ENCODE measurements at places on chromosomes 4 and X.

- DNase-seq = peak; percentile 49
These were observed 478.0 kb downstream of the KCNIP4 start for GRCh38 chr4:21470535-21470934.

DNA sequence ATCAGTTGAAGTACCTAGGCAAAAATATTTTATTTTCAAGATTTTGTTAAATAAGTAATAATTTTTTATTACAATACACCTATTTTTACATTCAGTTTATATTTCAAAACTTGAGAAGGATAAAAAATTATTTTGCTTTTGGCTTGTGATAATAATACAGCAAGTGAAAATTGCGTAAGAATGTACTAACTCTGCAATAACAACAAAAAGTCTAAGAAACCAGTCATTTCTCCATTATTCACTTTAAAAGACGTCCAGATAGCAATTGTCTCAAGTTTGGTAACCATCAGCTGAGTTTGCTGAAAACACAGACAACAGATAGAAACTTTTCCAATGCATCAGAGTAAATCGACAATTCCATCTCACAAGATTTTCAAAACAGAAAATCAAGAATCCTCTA, 12.1 kb downstream of the CXCL8 start:
- no peak for DNase-seq

- no peak for DNase-seq
These were observed 173.6 kb upstream of the SFRP2 start for GRCh38 chr4:153962311-153963039.

GRCh38 chr4:3786196-3786869, 20.1 kb downstream of the ADRA2C start:
- peak; percentile 38 for DNase-seq

GRCh38 chrX:25343060-25343459, 327.3 kb upstream of the ARX start:
- no peak for DNase-seq

DNA sequence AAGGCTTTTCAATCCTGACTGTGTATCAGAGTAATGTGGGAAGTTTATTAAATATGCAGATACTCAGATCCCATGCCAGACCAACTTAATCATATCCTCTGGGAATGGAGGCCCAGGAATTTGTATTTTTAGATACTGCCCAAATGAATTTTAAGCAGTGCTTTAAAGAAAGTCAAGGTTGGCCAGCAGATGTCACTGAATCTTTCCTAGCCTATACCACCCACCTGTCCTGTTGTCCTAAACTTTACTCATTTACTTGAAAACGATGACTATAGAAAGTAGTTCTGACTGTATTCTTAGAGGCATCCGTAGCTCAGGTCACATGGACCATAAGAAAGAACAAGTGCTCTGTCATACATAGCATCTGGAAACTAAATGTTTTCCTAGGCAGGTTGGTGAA, 79.9 kb downstream of the AMOT start:
- DNase-seq = no peak

GRCh38 chr4:112770114-112770513, 133.2 kb downstream of the LARP7 start:
- no peak for DNase-seq

- DNase-seq = no peak
These were observed 130.5 kb downstream of the CPEB2 start for GRCh38 chr4:15132739-15133138.

DNA sequence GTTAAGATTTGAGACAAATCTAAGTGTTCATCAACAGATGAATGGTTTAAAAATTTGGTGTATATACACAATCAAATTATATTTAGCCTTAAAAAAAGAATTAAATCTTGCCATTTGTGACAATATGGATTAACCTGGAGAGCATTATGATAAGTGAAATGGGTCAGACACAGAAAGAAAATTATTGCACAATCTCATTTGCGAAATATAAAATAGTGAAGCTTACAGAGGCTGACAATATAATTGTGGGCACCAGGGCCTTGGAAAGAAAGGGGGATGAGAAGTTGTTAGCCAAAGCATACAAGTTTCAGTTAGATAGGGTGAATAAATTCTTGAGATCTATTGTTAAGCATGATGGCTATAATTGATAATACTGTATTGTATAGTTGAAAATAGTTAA, 883.0 kb downstream of the TECRL start:
- no peak for DNase-seq

DNA sequence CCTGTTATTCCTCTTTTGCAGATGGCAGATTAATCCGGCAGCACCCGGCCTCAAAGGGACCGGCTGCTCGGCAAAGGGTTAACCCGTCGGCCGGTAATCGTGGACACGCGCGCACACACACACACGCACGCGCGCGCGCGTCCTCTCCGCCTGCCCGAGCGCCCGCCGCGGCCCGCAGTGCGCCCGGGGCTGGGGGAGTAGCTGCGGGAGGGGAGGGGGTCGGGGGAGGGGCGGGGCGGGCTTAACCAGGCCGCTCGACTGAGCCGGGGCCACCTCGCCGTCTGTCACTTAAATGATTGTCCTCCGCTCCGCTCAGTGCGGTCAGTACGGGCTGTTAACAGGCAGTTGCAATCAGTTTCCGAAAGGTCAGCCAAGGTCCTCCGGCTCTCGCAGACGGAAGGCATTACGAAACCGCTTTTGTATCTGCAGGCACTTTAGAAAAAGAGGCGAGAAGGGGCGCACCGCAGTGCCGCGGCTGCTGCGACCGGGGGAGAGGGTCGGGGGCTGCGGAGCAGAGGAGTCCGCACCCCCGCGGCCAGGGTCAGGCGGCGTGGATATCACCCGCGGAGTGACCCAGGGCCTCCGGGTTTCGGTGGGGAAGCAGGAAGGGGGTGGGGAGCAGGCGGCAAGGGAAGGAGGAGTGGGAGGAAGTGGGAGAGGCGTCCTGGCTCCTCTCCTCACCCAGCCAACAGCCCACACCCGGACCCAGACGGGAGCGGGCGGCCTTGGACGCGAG, 57.3 kb upstream of the BCOR start:
- DNase-seq = no peak

GRCh38 chr4:169968999-169969398, 57.2 kb downstream of the MFAP3L start:
- DNase-seq = peak; percentile 8

DNA sequence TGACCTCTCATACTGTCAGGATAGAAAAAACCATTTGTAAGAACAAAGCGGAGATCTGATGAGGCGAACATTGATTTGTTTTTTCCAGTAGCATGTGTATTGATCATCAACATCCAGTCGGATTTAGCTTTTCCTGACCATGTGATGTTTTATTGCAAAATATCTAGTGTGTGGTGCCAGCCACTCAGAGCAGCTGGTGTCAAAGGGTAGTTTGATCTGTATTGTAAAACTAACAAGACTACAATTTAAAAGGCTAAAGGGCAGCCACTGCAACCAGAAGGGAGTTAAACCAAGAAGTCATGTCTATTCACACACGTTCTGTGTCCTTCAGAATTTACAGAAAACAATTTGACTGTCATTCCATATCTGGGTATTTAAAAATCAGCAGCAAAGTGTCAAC, 719.0 kb upstream of the FRG1 start:
- DNase-seq = no peak

- DNase-seq = no peak
These were observed 398.8 kb upstream of the RPS6KA3 start for GRCh38 chrX:20665481-20665880.
